ENCODE measurements at places on chromosomes 11 and 22.
A peak's percentile ranks its signal among the peaks of the same experiment; 100 is the strongest.

DNA sequence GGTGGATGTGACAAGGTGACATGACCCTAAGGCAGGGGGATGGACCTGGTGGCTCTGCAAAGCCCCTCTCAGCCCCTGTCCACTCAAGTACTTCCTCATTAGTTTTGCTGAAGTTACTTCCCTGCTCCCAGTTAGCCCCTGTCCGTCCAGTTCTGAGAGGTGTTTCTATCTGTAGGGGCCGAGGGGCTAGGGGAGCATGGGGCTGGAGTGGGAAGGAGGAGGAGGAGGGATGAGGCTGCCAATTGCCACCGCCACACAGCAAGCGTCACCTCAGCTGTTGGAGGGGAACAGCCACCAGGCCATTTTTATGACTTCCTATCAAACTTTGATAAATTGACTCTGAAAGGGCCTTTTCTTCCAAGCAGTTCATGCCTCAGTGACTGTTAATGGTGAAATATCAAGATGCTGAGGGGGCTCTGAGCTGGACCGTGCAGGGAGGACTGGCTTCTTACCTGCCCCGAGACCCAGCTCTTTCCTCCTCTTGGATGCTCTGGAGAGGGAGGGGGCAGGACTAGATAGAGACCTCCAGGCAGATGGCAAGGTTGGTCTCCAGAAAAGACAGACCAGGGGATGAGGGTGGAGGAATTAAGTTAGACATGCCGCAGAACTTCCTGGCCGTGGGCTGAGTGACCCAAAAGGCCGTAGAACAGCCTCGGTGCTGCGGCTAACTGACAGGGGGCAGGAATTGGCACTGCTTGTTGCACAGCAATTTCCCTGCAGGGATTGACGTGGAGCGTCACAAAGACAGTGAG, 137.0 kb downstream of the ST3GAL4 start:
- DNase-seq, result no peak

DNA sequence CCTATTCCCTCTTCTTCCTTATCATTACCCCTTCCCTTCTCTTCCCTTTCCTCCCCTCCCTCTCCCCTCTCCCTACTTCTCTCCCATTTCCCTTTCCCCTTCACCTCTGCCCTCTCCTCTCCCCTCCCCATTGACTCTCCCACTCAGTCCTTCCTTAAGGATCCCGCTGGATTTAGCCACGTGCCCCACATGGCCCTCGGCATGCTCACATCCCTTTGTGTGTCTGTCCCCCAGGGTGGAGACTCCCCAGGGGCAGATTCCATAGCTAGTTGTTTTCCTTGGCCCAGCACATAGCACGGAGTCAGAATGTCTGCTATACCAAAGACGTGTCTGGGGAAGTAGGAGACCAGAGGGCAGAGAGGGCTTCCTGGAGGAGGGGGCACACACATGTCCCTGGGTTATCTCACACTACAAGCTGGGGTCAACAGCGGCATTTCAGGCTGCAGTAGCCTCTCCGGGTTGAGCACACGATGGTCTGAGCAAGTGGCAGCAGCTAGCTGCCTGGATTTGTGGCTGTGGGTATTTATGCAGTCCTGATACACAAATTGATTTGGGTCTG, 487.0 kb downstream of the TBC1D22A start:
- DNase-seq, result no peak

DNA sequence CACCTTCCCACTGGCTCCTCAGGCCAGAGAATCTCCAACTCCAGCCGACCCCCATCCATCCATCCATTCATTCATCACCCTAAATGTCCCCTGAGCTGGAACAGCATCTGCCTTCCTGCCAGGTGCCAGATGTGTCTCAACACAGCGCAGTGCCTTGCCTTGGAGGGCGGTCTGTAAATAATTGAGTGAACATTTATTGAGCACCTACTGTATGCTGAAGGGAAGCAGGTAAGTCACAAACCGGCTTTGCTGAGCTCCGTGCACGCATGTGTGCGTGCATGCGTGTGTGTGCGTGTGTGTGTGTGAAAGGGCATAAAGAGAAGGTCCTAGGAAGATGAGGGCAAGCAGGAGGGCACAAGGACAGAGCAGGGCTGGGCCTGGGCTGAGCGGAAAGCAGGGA, 10.2 kb downstream of the KCNJ4 start:
- DNase-seq, result no peak

DNA sequence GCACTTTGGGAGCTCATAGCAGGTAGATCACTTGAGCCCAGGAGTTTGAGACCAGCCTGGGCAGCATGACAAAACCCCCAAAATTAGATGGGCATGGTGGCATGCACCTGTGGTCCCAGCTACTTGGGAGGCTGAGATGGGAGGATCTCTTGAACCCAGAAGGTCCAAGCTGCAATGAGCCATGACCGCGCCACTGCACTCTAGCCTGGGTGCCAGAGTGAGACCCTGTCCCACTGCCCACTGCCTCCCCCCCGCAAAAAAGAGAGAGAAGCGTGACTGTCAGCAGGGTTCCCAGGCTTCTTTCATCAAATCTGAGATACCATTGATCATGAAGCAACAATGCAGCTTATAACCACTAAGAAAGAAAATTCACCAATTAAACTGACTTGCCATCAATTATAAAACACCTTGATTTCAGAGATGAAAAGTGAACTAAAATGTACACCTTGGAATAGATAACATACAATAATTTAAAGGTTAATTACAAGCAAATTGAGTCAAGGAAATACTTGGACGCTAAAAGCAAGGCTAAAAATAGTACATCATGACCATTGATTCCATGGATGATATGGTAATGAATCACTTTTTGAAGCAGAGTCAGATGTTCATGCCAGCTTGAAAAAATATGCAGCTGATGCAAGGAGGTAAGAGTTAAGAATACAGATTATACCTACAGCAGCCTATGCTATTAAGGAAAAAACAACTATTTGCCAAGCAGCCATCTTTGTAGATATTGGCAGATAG, 90.8 kb upstream of the ALKBH3 start:
- DNase-seq, result no peak

DNA sequence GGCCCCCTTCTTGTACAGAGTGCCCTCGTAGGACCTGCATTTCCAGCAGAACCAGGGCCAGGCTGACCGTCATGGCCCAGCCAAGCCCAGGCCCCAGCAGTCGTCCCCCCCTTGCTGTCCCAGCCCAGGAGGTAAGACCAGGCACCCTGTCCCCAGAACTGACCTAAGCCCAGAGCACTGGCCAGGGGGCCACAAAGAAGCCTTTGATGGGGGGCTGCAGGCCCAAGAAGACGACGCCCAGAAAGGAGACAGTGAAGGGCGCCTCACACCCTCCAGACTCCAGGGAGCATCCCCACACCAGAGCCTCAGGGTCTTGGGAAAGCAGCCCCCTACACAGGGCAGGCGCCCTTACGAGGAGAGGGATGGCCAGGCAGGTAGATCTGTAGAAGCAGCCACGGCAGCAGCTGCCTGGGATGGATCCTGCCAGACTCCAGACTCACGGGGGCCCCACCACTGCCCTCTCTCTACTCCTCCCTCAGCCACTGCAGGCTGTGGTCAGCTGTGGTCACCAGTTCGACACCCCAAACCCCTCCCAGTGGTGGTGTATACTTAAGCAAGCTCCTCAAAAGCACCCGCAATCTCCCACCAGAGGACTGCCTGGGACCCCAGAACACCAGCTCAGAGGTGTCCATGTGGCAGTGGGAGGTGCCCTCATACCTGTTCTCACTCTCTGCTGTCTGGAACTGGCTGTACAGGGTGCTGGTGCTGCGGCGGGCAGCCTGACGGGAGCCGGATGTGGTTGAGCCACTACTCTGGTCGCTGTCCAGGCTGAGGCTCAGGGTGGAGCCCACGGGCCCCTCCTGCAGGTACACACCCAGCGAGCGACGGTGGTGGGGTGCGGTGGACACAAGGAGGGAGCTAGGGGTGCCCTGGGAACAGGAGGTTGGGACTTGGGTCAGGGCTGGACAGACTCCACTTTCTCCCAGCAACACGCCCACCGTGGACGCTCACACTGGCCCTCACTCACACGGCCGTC, 27.0 kb downstream of the SBF1 start:
- DNase-seq, result no peak

DNA sequence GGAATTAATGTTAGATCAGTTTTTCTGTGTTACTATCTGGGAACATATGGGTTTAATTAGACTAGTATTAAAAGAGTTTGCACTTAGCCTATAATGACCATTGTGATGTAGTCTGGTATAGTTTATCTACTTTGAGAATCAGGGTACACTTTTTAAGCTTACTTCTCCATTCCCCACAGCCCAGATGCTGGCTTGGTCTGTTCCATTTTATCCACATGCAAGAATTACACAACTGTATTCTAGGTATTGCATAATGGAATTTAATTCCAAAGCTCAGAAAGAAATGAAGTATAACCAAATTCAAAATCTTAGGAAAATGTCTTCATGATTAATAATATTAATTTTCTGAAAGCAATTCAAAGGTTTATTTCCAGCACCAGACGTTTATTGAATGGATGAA, 122.2 kb upstream of the PDGFD start:
- no peak for DNase-seq

GRCh38 chr11:2885017-2885677, 428 bp downstream of the CDKN1C start:
- no peak for DNase-seq

DNA sequence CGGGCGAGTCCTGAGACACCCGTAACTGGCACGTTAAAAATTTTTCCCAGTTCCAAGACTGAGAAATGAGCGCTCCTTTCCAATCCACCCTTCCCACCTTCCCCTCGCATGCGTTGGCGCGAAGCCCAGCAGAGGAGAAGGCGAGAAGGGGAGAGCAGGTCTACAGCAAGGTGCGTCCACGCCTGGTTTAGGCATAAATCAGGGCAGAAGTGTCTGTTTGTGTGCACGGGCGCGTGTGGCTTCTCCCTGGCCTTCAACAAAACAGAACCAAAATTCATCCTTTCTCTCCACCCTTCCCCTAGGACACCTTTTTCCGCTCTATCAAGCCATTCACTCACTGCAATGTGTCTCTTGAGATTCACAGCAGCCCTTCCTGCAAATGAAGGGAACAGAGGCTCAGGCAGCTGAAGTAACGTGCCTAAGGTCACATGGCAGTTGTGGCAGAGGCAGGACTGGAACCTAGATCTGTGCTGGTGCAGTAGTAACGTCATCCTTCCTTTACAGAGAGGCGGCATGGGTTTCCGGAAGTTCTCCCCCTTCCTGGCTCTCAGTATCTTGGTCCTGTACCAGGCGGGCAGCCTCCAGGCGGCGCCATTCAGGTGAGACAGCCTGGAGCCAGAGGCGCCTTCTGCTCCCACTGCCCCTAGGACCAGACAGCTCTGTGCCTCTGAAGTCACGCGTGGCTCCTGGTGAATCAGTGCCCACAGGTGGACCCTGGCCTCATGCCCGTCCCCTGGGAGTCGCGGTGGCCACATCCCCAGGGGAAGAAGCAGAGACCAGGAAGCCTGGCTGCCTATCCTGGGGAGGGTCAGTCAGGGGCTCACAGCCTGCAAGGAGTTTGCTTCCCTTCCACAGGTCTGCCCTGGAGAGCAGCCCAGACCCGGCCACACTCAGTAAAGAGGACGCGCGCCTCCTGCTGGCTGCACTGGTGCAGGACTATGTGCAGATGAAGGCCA, 1.1 kb downstream of the CALCB start:
- DNase-seq, result peak; percentile 89

GRCh38 chr11:9016916-9017642, 13.3 kb upstream of the NRIP3 start:
- no peak for DNase-seq

DNA sequence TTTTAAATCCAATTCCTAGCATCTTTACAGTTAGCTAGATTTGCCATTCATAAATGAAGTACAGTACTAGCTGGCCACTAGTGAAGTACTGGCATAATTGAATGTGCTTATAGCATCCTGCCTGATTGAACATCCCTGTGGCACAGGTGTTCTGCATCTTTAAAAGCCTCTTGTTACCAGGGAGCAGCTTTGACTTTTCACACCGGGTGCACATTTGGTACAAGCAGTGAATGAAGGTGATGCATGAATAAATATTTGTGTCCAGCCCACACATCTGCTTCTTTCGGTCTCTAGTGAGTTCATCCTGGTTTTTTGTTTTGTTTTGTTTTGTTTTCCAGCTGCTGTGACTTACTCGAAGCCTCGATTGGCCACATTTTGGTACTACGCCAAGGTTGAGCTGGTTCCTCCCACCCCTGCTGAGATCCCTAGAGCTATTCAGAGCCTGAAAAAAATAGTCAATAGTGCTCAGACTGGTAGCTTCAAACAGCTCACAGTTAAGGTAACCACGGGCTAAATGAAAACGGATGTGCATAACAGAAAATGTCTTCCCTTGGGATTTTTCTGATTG, 5.3 kb downstream of the ATP5MG start:
- DNase-seq, result no peak

DNA sequence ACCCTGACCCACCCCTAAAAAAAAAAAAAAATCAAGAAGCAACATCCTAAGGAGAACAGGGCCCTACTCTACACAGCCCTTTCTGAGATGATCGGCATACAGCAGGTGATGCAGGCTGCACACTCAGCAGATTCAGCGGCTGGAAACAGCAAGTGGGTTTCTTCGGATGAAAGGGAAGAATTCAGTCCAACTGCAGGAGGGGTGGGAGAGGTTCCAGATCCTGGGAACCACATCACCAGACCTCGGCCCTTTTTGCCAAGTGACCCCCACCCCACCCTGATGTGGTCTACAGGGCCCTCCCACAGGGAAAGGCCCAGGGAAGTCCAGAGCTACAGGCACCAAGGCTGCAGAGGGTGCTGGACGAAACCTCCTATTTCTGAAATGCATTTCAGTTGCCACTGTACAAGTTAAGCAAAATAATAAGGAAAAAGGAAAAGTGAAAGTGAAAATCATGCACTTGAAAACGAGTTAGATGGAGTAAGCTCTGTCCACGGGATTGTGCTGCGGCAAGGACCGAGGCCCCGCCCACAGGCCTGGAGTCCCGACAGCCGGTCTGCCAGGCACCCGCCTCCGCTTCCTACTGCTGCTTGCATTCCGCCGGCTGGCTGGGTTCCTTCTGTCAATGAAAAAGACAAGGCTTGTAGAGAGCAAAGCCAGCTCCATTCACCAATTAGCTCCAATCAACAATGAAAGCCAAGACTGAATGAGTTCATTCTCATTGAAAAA, 16.0 kb upstream of the PHLDA2 start:
- DNase-seq, result no peak

- no peak for DNase-seq
Observed at GRCh38 chr11:113874581-113875233, 665 bp downstream of the USP28 start.

DNA sequence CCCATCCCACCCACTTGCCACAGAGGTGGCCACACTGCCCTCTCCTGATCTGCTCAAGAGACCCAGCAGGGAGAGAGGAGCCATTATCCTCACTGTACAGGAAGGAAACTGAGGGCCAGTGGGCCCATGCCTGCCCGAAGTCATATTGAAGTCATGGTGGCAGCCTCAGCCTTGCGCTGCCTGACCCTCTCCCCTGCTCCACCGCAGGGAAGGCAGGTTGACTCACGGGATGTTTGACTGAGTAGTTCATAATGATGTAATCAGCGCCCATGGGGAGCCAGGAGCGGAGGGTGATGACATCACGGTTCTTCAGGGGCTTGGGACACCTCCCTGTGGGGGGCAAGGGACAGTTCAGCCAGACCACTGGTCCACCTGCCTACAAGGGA, 6.1 kb upstream of the ARAP1 start:
- DNase-seq, result no peak

DNA sequence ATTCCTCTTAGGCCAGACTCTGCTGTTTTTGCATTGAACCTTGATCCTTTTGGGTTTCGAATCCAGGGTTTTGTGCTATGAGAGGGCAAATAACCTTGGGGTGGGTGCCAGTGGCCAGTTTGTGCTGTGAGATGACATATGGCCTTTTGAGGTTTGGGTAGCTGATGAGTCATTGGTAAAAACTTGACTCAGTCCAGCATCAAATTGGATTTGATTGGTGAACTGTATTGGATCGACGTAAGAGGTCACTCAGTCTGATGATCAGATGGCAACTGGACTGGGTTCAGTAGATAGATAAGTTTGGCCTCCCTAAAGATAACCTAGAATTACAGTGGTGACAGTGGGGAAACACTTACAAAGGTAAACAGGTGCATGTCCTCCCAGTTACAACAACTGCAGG, 41.0 kb upstream of the XKR3 start:
- DNase-seq, result no peak
